ENCODE measurements at places on chromosomes 5 and 9. TPM values are rescaled to one million over a fixed set of nuclear protein-coding genes. Genes with fewer than 3 reads are reported as not detected.

ZFAND5 gene
- 199 TPM for total RNA-seq

KDM4C gene
- 48.7 TPM for total RNA-seq

ZBED3 gene
- 8.1 TPM for total RNA-seq

HACD4 gene
- total RNA-seq = 6.3 TPM

LCN10 gene
- total RNA-seq = 0.39 TPM

SEC61B gene
- total RNA-seq = 126 TPM

WDR41 gene
- total RNA-seq = 35.6 TPM

ZNF483 gene
- 4.0 TPM for total RNA-seq

GRK6 gene
- total RNA-seq = 62.2 TPM

ANAPC2 gene
- 33.7 TPM for total RNA-seq

DNM1 gene
- total RNA-seq = 1.4 TPM

HEMGN gene
- 0.44 TPM for total RNA-seq

NMUR2 gene
- total RNA-seq = 0.09 TPM

All from upper lobe of left lung (tissue), 6 donors.